Endothelial cell of umbilical vein (primary cell): ENCODE measurements at places on chromosomes 11 and 22. TPM values are rescaled to one million over a fixed set of nuclear protein-coding genes. Genes with fewer than 3 reads are reported as not detected.

- peaks cover 13% of the 10 kb centered on the region for H3K4me1 ChIP-seq
- H3K36me3 ChIP-seq, result peaks cover 37% of the 10 kb centered on the region
- H3K27ac ChIP-seq, result no peak overlapping the region
- no peak overlapping the region for H3K4me3 ChIP-seq
- no peak for DNase-seq
Measured at GRCh38 chr11:65718964-65719492, 1.6 kb downstream of the RNASEH2C start.

DNA sequence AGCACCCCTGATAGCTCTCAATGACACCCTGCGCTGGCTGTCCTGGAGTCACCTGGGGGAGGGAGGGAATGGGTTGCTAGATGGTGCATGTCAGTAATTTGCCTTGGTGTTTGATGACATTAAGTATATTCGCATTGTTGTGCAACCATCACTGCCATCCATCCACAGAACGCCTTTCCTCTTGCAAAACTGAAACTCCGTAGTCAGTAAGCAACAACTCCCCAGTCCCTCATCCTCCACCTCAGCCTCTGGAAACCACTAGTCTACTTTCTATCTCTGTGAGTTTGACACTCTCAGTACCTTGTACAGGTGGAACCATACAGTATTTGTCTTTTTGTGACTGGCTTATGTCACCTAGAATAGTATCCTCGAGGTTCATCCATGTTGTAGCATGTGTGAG lies 62.6 kb downstream of the PKNOX2 start:
- no peak for DNase-seq
- H3K4me1 ChIP-seq, result no peaks in the 10 kb centered on the region
- H3K27ac ChIP-seq, result no peak overlapping the region
- no peak overlapping the region for H3K4me3 ChIP-seq
- peaks cover 2% of the 10 kb centered on the region for H3K27me3 ChIP-seq

GRCh38 chr11:10375280-10375971 lies 70.6 kb downstream of the ADM start:
- no peak overlapping the region for H3K4me3 ChIP-seq
- no peak for DNase-seq
- no peaks in the 10 kb centered on the region for H3K36me3 ChIP-seq
- no peaks in the 10 kb centered on the region for H3K27me3 ChIP-seq
- peaks cover 10% of the 10 kb centered on the region for H3K4me1 ChIP-seq

DNA sequence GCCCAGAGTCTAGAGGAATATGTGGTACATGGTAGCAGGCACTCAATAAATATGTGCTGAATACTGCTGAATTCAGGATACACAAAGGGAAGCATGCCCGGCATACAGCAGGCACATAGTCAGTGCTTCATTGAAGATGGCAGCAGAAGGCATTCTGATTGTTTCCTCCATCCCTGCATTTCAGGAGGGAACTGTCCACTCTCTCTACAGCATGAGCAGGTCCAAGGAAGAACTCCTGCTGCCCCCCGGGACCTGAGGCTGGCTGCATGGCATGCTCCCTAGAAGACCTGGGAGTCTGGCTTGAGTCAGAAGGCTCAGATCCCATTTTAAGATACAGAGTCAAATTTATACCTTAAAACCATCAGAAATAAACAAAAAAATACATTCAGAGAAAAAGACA lies 319.3 kb upstream of the NARS2 start:
- no peaks in the 10 kb centered on the region for H3K36me3 ChIP-seq
- no peak overlapping the region for H3K4me3 ChIP-seq
- no peaks in the 10 kb centered on the region for H3K27me3 ChIP-seq
- no peaks in the 10 kb centered on the region for H3K4me1 ChIP-seq
- no peak for DNase-seq

DNA sequence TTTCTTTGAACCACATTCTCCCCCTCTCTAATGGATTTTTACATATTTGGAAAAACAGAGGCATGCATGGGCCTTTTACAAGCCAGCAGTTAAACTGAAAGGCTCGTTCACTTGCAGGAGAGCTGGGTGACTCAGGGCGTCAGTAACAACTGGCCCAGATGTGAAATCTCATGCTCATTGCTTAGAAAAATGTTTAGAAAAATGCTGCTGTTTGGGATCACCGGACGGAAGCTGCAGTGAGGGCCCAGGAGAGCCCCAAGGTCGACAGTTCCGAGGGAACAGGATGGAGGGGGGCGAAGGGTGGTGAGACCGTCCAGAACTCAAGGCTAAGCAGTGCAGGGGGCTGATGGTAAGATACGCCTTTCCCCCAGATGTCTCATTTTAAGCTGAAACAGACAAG lies 41.7 kb upstream of the SMTN start:
- H3K36me3 ChIP-seq, result no peaks in the 10 kb centered on the region
- no peak overlapping the region for H3K27ac ChIP-seq
- DNase-seq, result no peak
- H3K4me1 ChIP-seq, result no peaks in the 10 kb centered on the region
- H3K27me3 ChIP-seq, result no peaks in the 10 kb centered on the region

DNA sequence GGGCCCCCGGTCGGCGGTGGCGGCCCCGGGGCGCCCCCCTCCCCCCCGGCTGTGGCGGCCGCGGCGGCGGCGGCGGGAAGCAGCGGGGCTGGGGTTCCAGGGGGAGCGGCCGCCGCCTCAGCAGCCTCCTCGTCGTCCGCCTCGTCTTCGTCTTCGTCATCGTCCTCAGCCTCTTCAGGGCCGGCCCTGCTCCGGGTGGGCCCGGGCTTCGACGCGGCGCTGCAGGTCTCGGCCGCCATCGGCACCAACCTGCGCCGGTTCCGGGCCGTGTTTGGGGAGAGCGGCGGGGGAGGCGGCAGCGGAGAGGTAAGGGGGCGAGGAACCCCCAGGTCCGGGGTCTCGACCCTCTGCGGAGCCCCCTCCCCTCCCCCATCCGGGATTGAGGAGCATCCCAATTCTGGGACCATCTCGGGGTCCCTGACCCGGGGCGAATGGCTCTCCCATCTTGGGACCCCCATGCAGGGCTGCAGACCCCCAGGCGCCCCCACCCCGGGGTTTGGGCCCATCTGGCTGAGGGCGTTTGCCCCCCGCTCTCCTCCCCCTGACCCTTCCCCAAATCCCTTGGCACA lies 431 bp downstream of the KMT2A start:
- H3K36me3 ChIP-seq, result no peaks in the 10 kb centered on the region
- no peaks in the 10 kb centered on the region for H3K27me3 ChIP-seq
- H3K4me1 ChIP-seq, result peaks cover 30% of the 10 kb centered on the region
- H3K27ac ChIP-seq, result peak overlapping the region; percentile 45
- H3K4me3 ChIP-seq, result peak overlapping the region; percentile 90
- DNase-seq, result no peak

- H3K27me3 ChIP-seq, result no peaks in the 10 kb centered on the region
- peak overlapping the region; percentile 59 for H3K4me3 ChIP-seq
- peaks cover 9% of the 10 kb centered on the region for H3K4me1 ChIP-seq
- H3K36me3 ChIP-seq, result no peaks in the 10 kb centered on the region
- peak overlapping the region; percentile 18 for H3K27ac ChIP-seq
Measured at GRCh38 chr11:66857234-66857926, 516 bp downstream of the LRFN4 start.

DNA sequence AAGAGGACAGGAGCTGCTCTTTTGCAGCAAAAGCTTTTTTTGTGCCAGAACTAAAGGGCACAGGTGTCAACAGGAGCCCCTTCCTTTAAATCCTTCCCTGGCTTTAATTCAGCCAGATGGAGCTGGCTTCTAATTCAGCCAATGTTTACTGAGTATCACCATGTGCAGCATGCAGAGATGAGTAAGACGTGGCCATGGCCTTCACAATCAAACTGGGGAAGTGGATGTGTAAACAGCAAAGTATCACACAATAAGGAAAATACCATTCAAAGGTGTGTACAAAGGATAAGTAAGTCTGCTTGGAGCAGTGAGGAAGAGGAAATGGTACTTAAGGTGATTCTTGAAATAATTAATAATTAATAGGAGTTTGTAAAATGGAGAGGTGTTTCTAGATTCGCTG lies 243.4 kb downstream of the NXPE2 start:
- H3K36me3 ChIP-seq, result no peaks in the 10 kb centered on the region
- no peak overlapping the region for H3K4me3 ChIP-seq
- DNase-seq, result no peak
- H3K4me1 ChIP-seq, result no peaks in the 10 kb centered on the region
- no peak overlapping the region for H3K27ac ChIP-seq
- no peaks in the 10 kb centered on the region for H3K27me3 ChIP-seq

- no peaks in the 10 kb centered on the region for H3K36me3 ChIP-seq
- H3K4me3 ChIP-seq, result no peak overlapping the region
- H3K27me3 ChIP-seq, result no peaks in the 10 kb centered on the region
- peak; percentile 29 for DNase-seq
Measured at GRCh38 chr11:23988381-23989006, 508.4 kb upstream of the LUZP2 start.

- peak; percentile 99 for DNase-seq
- H3K27me3 ChIP-seq, result no peaks in the 10 kb centered on the region
- no peak overlapping the region for H3K4me3 ChIP-seq
- peak overlapping the region; percentile 97 for H3K27ac ChIP-seq
- peaks cover 6% of the 10 kb centered on the region for H3K36me3 ChIP-seq
Measured at GRCh38 chr11:128709402-128709801, 15.5 kb downstream of the FLI1 start.

DNA sequence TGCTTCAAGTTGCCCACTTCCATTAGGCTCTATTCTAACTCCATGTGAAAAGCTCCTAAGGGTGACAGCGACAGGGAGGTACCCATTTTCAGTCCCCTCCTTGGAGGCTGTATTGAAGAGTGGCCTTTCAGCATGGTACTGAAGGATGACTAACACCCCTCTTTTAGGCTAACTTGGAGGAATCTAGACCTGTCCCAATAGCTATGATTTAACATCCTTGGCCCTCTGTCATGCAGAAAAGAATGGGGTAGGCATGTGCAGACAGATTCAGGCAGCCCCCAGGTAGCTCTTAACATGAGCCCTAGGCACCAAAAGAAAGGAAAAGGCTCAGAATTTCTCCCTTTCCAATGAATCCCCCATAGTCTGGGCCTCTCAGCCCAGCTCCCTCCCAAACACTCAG lies 89.3 kb upstream of the AMOTL1 start:
- peaks cover 4% of the 10 kb centered on the region for H3K27me3 ChIP-seq
- no peak for DNase-seq
- no peaks in the 10 kb centered on the region for H3K36me3 ChIP-seq
- no peak overlapping the region for H3K4me3 ChIP-seq
- H3K4me1 ChIP-seq, result no peaks in the 10 kb centered on the region

DNA sequence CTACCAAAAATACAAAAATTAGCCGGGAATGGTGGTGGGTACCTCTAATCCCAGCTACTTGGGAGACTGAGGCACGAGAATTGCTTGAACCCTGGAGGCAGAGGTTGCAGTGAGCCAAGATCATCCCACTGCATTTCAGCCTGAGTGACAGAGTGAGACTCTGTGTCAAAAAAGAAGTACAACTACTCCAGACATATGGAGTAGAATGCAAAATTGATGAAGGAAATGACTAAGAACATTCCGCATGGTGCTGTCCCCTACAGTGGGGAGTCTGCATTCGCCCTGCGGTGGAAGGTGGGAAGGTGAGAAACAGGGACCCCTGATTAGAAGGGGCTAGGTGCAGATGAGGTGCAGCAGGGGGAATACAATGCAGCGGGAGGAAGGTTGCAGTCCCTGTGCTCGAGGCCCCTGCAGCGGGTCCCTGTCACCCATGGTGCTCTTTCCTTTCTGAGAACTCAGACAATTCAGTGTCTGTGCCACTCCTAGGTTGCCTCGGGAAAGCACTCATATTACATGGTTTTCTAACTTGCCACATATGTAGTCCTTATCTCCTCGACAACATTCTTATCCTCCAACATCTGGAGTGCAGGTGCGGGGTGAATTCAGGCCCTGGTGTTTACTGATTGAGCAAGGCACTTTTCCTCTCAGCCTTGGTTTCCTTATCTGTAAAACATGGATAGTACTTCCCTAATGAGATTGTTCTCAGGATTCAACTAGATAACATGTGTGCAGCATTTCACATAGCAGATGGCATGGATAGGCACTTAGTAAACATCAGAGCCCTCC lies 5.2 kb downstream of the POLD4 start:
- H3K4me3 ChIP-seq, result no peak overlapping the region
- H3K4me1 ChIP-seq, result peaks cover 17% of the 10 kb centered on the region
- H3K36me3 ChIP-seq, result no peaks in the 10 kb centered on the region

- H3K36me3 ChIP-seq, result peaks cover 50% of the 10 kb centered on the region
- H3K27ac ChIP-seq, result no peak overlapping the region
- H3K4me1 ChIP-seq, result peaks cover 89% of the 10 kb centered on the region
- no peak for DNase-seq
- no peaks in the 10 kb centered on the region for H3K27me3 ChIP-seq
Measured at GRCh38 chr22:36341640-36342041, 46.1 kb downstream of the MYH9 start.

DNA sequence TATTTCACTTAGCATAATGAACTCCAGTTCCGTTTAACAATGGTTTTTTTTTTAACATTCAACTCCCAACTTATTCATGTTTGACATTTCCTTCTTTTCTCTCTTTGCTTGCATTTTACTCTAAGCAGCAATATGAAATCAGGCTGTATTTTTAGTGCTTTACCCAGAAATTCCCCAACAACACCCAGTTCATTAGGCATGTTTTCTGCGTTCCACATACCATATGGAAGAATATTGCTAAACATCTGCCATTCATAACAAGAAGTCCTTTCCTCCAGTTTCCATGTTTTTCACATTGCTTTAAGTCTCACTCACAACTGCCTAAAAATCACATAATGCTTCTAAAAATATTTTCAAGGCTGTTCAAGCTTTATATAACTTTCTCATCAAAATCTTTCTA lies 45.8 kb downstream of the PLAAT5 start:
- no peaks in the 10 kb centered on the region for H3K4me1 ChIP-seq
- H3K27ac ChIP-seq, result no peak overlapping the region
- H3K27me3 ChIP-seq, result peaks cover 5% of the 10 kb centered on the region
- no peaks in the 10 kb centered on the region for H3K36me3 ChIP-seq
- DNase-seq, result no peak
- no peak overlapping the region for H3K4me3 ChIP-seq

DNA sequence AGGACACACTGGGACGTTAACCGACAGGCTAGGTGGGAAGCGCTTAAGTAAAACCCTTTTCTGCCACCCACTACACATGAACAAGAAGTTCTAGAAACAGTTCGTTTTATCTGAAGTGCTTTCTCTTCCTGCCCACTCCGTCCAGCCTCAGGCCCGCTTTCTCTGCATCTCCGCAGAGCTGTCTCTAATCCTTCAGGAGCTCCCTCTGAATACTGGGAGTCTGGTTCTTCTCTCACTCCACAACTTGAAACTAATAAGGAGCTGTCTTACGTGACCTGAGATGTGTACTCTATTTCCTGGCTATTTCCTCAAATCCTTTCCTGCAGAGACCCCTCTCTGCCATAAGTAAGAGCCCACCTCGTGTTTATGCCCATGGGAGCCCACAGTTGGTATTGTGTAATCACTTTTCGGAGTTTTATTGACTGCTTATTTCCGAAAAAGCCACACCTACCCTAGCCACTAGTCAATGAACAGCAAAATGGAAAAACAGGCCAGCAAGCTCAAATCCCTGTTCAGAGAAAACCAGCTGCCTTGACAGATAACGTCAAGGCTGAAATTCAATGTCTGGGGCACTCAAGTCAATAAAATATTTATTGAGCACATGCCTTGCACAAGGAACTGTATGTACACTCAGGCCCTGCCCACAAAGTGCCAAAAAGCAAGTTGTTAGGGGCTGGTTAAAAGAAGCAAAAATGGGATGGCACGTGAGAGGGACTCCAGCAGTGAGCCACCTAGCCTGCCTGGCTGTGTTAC lies 4.9 kb downstream of the PC start:
- no peaks in the 10 kb centered on the region for H3K27me3 ChIP-seq
- H3K4me3 ChIP-seq, result no peak overlapping the region

GRCh38 chr22:21009638-21010425 lies 5.1 kb upstream of the P2RX6 start:
- H3K36me3 ChIP-seq, result no peaks in the 10 kb centered on the region
- H3K4me1 ChIP-seq, result peaks cover 11% of the 10 kb centered on the region
- DNase-seq, result peak; percentile 51
- H3K4me3 ChIP-seq, result no peak overlapping the region

ANO9 gene
- 0.23 and 0.32 TPM in 2 replicates for polyA plus RNA-seq

B3GAT3 gene
- 37.2 and 48.0 TPM in 2 replicates for polyA plus RNA-seq

HTATIP2 gene
- 26.6 and 37.2 TPM in 2 replicates for polyA plus RNA-seq

TP53AIP1 gene
- polyA plus RNA-seq, result not detected in 2 replicates

VPREB1 gene
- not detected in 2 replicates for polyA plus RNA-seq

RPS3 gene
- 3,219 and 3,734 TPM in 2 replicates for polyA plus RNA-seq
